CD4-positive, alpha-beta T cell treated with Interleukin-21 for 1 hour (primary cell): ENCODE measurements at places on chromosomes 3 and 15.
A peak's percentile ranks its signal among the peaks of the same experiment; 100 is the strongest.

- DNase-seq: no peak
These were observed 143.8 kb upstream of the GADL1 start for GRCh38 chr3:31038086-31038739.

- peak; percentile 58 for DNase-seq
These were observed 71.5 kb downstream of the SSR3 start for GRCh38 chr3:156483426-156483825.

GRCh38 chr15:87829332-87830050, 427.0 kb downstream of the NTRK3 start:
- DNase-seq: no peak

- no peak for DNase-seq
These were observed 100.9 kb downstream of the MYO5A start for GRCh38 chr15:52427804-52428203.

- DNase-seq: no peak
These were observed 89.4 kb downstream of the PDE8A start for GRCh38 chr15:85071061-85071460.

- DNase-seq: no peak
These were observed 79.9 kb upstream of the SLC25A26 start for GRCh38 chr3:66140743-66141372.

GRCh38 chr3:43919029-43919428, 228.3 kb downstream of the ABHD5 start:
- no peak for DNase-seq

DNA sequence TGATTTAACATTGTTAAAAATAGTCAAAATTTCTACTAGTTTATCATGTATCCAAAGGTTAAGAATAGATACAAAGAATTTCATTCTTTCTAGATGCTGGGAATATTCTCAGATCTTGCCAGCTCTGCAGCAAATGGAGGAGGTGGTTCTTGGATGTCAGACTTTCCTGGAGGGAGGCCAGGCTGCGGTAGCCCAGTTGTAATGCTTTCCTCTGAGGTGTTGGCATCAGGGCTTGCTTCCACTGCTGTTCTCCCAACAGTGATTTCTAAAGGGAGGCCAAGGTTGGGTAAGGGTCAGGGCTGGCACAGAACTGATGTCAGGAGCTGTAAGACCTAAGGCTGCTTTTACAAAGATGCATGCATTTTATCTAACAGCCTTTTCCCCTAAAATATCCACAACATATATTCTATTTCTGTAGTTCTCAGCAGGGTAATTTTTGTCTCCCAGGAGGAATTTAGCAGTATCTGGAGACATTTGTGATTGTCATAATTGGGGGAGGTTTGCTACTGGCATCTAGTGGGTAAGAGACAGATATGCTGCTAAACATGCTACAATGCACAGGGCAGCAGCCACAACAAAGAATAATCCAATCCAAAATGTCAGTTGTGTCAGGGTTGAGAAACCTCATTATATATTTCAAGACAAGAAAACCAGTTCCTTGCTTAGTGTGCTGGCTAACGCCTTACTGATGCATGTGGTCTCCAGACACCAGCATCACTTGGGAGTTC, 42.0 kb upstream of the SPTSSB start:
- DNase-seq: no peak

GRCh38 chr15:65857718-65858402, 11.4 kb upstream of the RAB11A start:
- no peak for DNase-seq

DNA sequence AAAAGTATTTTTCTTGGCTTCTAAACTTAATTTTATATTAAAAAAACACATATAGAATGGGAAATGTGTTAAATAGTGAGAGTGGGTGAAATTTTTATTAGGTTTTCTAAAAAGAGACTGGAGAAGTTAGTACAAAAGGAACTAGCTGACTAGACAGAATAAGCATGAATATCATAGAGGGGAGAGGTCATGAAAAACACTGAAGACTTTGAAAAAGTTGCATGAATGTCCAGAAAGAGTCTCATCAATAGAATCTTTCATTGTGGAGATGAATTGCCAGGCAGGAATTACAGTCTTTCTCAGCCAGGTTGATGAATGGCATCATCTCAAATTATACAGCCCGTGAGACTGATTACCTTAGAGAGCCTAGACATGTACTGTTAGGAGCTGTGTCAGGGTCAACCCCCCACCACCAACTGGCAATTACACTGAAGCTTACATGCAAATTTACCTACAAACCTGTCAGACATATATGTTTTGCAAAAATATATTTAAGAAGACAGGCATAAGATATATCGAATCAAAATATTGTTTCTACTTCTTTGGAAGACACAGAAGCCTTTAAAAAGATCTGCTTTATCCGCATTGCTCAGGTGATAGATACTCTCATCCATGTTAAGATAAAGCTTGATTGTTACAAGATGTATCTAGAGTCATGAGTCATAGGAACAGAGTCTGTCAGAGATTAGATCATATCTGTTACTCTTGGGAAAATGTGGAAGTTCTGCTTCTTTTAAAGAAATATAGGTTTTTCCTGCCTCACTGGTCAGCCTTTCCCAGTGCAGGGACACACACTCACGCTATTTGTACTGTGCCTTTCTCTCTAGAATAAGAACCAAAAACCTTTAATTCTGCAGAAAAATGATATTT, 34.8 kb upstream of the PFN2 start:
- DNase-seq: no peak

GRCh38 chr3:58351920-58352319, 19.2 kb downstream of the PXK start:
- DNase-seq: no peak

DNA sequence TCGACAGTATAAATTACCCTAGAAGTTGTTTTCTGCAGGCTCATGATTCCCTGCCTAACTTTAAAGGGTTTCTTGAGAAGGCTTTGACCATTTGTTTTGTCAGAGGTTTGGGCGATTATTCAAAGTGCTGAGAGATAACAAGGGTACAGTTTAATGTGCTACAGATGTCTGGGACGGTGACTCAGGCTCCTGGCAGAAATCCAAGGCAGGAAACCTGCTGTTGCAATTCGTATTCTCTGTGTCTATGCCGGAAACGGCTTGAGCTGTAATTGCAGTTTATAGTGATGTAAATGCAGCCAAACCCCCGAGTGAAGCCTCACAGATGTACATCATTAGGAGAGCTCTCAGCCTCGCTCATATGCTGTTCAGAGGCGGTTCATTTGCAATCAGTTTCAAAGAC, 65.6 kb downstream of the SYNPR start:
- DNase-seq: peak; percentile 4

- DNase-seq: no peak
These were observed 71.0 kb downstream of the NTRK3 start for GRCh38 chr15:88185584-88185983.

DNA sequence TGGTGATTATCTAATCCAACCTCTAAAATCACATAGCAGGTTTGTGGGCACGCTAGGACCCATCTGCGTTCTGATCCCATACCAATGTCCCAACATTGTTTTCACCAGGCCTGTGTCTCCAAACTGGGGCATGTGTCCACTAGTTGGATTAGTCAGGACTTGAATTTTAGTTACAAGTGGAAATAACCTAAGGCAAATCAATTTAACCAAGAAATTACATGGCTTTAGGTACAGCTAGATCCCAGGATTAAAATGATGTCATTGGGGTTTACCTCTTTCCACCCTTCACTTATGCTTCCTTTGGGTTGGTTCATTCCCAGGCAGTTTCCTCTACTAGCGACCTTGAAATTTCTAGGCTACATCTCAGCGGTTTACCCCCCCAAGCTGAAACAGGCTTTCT, 47.2 kb upstream of the PXYLP1 start:
- DNase-seq: no peak

DNA sequence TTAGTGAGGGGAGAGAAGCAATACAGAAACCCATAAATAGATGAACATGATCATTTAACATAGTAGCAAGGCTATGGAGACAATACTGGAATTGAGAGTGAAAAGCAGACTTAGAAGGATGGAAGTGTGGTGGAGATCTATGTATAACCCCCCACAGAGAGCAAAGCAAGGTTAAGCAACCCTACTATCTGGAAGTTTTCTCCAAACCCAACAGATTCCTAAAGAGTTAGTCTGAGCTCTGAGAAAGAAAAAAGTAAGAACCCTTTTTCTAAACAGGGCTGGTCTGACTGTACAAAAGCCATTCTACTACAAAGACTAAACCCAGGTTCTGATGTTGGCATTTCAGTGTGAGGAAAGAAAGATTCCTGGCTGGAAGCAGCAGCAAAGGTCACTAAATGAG, 153.2 kb downstream of the WNT5A start:
- DNase-seq: no peak

DNA sequence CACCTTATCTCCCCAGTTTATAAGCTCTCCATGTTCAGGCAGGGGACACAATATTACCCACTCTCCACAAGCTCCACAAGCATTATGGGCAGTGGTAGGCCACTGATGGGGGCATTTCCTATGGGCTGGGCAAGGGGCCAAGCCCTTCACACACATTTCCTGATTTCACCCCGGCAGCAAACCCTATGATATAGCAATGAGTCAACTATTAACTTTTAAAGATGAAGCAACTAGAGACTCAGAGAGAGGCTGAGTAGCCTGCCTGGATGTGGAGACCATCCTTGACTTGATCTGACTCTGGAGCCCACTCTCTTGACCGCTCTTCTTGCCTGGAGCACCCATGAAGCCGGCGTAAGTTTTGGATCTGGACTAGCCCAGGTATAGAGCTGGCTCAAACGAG, 27.4 kb downstream of the FOXL2NB start:
- no peak for DNase-seq

DNA sequence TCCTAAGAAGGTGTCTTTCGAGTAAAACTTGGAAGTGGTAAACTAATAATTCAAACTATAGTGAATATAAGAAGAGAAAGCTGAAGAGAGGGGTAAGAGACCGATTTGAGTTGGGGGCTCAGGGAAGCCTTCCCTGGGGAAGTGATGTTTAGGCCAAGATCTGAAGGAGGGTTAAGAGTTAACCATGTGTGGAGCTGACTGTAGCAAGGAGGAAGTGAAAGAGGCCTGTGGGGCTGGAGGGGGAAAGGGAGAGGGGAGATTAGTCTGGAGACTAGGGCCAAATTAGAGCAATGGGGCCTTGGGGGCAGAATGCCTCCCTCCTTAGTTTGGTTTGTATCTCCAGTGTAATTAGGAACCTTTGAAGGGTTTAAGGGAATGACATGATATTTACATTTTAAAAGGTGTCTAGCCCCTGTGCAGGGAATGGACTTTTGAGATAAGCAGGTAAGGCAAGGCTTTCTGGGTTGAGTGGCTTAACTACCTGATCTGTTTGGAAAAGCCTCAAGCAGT, 2.2 kb downstream of the ZNF592 start:
- DNase-seq: no peak

GRCh38 chr15:68211656-68212320, 6.7 kb upstream of the CALML4 start:
- no peak for DNase-seq

- no peak for DNase-seq
These were observed 1134.1 kb downstream of the EPHA3 start for GRCh38 chr3:90241481-90241880.

- DNase-seq: no peak
These were observed 34.1 kb upstream of the TM4SF1 start for GRCh38 chr3:149411583-149411982.

DNA sequence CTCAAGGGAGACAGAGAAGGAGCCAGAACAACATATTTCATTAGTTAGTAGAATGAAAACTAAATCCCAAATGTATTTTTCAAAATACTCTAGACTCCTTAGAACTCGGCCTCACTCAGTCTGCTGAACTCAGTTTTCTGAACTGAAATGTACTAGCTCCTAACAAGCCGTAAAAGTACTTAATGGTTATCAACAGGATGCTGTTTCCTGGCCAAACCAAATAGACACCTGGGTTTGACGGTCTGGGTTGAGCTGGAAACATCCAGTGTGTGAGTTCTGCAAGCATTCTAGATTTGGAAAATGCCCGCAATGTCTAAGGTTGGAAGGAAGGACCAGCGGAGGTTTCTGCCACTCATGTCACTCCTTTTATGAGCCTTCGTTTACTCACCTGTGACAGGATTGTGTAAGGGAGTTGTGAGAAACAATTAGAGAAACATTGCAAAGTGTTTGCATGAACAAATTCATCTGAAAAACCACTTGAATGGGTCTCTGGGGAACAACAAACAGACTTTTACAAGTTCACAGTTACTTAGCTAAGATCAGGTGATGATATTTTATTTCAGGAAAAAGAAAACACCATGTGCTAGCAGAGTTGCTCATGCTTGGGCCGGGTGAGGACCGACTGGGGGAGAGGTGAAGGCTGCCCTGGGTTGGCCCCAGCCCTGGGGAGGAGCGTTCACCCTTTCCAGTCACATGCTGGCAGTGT, 151.0 kb downstream of the ALDH1A2 start:
- no peak for DNase-seq

DNA sequence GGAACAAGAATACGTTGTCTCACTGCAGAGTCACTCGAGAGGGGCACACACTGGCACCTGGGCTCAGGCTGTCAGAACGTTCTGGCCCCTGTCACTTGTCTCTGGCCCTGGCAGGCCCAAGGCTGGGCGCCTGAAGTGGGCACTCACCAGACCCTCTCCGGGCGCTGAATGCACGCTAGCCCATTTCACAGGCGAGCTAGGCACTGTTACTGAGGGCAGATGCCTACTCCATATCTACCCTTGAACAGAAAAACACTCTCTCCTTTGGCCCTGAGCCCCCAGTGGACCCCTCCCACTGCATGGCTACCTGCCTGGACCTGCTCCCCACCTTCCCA, 42.3 kb upstream of the IQSEC1 start:
- DNase-seq: no peak

- no peak for DNase-seq
These were observed 262.9 kb downstream of the EPHB1 start for GRCh38 chr3:135057996-135058395.

GRCh38 chr15:99956820-99957641, 223.8 kb upstream of the LYSMD4 start:
- DNase-seq: no peak

- no peak for DNase-seq
These were observed 56.1 kb downstream of the CRTC3 start for GRCh38 chr15:90585863-90586262.

GRCh38 chr3:140726066-140726465, 48.2 kb downstream of the TRIM42 start:
- DNase-seq: no peak

- DNase-seq: no peak
These were observed 12.8 kb upstream of the MEIS2 start for GRCh38 chr15:37112971-37113670.

GRCh38 chr3:6526861-6527260, 334.1 kb upstream of the GRM7 start:
- no peak for DNase-seq

DNA sequence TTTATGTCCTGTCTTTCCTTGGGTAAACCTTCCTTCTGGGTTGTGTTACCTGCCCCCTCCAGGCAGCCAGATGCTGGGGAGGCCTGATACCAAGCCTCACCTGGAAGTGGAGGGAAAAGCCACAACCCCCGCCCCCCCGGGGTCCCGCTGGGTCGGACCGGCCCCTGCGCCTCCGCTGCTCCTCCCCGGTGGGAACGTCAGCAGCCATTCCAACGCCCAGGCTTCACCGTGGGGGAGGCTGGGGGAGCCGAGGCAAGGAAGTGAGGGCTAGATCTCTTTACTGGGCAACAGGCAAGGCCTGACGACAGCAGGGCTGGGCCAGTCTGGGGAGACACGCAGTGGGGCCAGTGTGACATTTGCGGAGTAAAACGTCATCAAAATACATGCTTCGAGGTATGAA, 53.0 kb upstream of the SNRPA1 start:
- no peak for DNase-seq
